ENCODE measurements at places on chromosomes 11 and 22. TPM values are rescaled to one million over a fixed set of nuclear protein-coding genes. Genes with fewer than 3 reads are reported as not detected.

Gene GAS2
- 3.5 TPM for total RNA-seq

GRCh38 chr11:34155057-34155756 lies 49.8 kb downstream of the NAT10 start:
- H3K36me3 ChIP-seq = no peaks in the 10 kb centered on the region
- H3K4me1 ChIP-seq = no peaks in the 10 kb centered on the region
- H3K27ac ChIP-seq = no peak overlapping the region
- no peak for DNase-seq

Gene MS4A6A
- 8.4 TPM for total RNA-seq

DNA sequence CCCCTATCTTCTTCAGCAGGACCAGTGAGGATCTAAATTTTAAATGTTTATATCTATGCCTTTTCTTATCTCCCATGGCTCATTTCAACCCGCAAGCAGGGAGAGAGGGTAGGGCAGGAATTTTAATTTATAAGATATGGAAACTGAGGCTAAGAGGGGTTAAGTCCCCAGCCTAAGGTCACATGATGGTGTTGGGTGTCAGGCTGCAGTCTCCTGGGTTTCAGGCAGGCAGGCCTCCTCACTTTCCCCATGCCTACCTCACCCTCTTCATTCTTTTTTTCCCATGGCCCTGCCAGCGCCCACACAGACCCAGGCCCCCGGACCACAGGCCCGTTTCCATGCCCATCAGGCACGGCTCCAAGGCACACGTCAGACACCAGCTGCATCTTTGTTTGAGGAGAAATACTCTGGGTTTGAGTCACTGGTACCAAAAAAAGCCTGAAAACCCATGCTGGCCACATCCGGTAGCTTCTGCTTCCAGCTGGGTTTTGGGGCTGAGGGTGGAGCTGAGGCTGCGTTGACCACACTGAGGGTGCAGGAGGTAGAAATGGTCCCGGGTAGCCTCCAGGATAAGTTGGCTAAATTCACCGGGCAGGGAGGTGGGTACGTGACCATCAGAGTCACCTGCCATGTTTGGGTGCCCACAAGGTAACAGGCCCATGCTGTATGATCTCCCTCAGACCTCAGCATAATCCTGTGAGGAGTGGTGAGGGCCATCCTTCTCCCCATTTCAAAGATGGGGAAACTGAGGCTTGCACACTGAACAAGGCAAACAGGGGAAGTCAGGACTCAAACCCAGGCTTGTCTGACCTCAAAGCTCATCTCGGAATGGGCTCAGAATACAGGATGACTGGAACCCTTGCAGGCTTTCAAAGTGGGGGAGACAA lies 7.5 kb downstream of the CRYBB1 start:
- no peak overlapping the region for H3K4me3 ChIP-seq
- H3K36me3 ChIP-seq = no peaks in the 10 kb centered on the region
- no peak for DNase-seq
- no peaks in the 10 kb centered on the region for H3K27me3 ChIP-seq

DNA sequence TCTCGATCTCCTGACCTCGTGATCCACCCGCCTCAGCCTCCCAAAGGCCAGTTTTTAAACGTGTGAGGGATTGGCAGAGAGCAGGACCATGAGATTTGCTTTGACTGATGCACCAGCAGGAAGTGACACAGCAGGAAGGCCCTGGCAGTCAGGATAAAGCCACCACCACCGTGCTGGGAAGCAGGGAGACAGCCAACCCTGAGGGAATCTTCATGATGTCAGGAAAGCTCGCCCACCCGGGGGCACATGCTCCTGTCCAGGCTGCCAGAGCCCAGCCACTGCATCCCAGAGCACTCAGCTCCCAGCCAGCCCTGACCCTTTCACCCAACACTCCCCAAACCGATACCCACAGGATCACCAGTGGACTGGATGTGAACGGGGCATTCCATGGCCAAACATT lies 6.1 kb downstream of the TUBGCP6 start:
- no peak overlapping the region for H3K4me3 ChIP-seq
